ENCODE measurements at places on chromosomes 2 and 18. TPM values are rescaled to one million over a fixed set of nuclear protein-coding genes. Genes with fewer than 3 reads are reported as not detected.

DNA sequence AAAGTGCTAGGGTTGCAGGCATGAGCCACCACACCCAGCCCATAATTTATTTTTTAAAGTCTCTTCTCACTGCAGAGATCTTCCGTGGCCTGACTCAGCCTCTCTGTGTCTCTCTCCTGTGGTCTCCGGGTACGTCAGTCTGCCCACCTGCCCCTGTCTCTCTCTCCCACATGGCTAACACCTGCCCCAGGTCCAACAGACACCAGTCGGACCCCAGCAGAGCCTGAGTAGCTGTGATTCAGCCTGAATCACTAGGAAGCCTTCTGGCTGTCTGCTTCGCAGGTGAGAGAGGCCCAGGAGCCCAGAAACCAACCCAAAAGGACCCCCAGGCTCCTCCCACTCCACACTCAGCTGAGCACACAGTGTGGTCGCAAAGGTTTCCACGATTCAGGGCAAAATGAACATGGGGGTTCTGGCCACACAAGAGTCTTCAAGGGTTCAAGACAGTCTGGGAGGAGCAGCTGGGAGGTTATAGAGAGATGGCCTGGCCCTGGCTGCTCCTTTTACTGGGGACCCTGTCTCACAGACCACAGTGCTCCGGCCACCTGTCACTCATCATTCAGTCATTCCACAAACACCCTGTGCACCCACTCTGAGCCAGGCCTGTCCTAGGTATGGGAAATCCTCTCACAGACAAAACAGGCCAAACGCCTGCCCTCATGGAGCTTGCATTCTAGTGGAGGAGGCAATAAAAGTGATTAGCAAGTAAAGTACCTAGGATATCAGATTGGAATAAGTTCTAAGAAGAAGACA lies 8.6 kb downstream of the RUFY4 start:
- ATAC-seq = no peak

DNA sequence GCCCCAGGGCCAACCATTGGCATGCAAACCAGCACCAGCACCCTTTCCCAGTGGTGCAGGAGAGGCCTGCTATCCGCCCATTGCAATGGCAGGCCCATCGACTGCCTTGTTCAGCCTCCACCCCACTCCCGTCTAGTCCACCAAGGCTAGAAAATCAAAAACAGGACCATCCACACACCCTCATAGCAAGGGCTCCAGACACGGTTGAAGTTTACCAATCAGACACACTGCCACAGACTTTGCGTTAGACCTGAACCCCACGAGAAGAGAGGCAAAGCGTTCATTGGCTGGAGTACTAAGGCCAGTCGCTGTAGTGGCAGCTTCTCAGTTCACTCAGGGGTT lies 95.3 kb upstream of the TEX51 start:
- ATAC-seq = no peak

SPIRE1 gene
- total RNA-seq = 5.0 TPM

VWC2L gene
- not detected for total RNA-seq

SERPINB12 gene
- not detected for total RNA-seq

- ATAC-seq = no peak
Measured at GRCh38 chr2:70779491-70779890, 11.0 kb downstream of the FIGLA start.

- no peak for ATAC-seq
Measured at GRCh38 chr2:49105506-49105905, 48.8 kb downstream of the FSHR start.

- no peak for ATAC-seq
Measured at GRCh38 chr2:216761133-216761532, 65.8 kb upstream of the IGFBP5 start.

RNF125 gene
- total RNA-seq = 14.5 TPM

IL36B gene
- total RNA-seq = not detected

GRCh38 chr18:832085-832681 lies 20.1 kb upstream of the YES1 start:
- ATAC-seq = peak; percentile 48

GRCh38 chr2:32402091-32402490 lies 45.3 kb downstream of the BIRC6 start:
- ATAC-seq = no peak

GRCh38 chr2:119788752-119789151 lies 29.0 kb downstream of the PTPN4 start:
- no peak for ATAC-seq

DNA sequence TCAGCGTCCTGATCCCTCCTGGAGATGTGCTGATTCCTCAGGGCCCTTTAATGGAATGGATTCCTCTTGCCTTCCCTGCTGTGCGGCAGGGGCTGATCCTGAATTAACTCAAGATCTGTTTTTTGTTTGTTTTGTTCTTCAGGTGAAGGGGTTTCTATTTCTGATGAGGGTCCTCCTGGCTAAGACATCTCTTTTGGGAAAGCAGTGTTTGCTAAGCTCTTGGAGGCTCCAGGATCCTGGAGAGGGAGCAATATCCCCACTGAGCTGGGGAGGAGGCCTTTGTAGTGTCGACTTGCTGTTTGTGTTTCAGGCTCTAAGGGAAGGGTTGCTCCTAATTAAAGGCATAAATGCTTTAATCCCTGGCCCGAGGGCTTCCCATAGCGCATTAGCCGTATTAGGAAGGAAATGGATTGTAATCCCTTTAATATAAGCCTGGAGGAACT lies 65.3 kb upstream of the FOXI3 start:
- ATAC-seq = no peak

GRCh38 chr2:53753041-53753440 lies 14.6 kb upstream of the CHAC2 start:
- ATAC-seq = peak; percentile 56

SKA1 gene
- total RNA-seq = 42.9 TPM

SLC14A1 gene
- 1.1 TPM for total RNA-seq

GRCh38 chr18:32208577-32208976 lies 18.7 kb downstream of the MEP1B start:
- ATAC-seq = no peak

GRCh38 chr2:140975237-140975636 lies 1155.6 kb downstream of the LRP1B start:
- no peak for ATAC-seq

CTAGE1 gene
- total RNA-seq = not detected

MOCOS gene
- total RNA-seq = 0.19 TPM

PIGN gene
- 32.3 TPM for total RNA-seq

DNA sequence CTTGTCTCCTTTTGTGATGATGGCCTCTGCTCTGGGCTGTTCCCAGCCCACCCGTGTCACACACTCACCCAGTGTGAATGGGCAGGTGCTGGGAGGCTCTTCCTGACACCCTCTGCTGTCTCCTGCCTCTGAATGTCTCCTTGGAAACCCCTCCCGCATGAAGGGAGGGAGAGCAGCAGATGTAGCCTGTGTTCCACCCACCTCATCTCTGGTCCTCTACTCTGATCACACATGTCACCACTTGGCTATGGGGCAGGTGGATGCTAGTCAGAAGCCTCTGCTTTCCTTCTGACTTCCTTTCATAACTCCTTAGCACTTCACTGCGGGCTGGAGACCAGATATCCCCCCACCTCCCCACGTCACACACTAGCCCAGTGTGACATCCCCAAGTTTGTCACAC lies 23.9 kb downstream of the EFR3B start:
- ATAC-seq = no peak

GRB14 gene
- total RNA-seq = not detected

GRCh38 chr2:32136097-32136496 lies 29.6 kb upstream of the SLC30A6 start:
- ATAC-seq = no peak

ARPC2 gene
- 679 TPM for total RNA-seq

EFHD1 gene
- 0.71 TPM for total RNA-seq

GKN1 gene
- total RNA-seq = not detected

- no peak for ATAC-seq
Measured at GRCh38 chr18:51164761-51165281, 32.7 kb downstream of the MEX3C start.

ANKRD36C gene
- total RNA-seq = 74.0 TPM

GRCh38 chr2:167510071-167510759 lies 621.9 kb downstream of the XIRP2 start:
- no peak for ATAC-seq

DNA sequence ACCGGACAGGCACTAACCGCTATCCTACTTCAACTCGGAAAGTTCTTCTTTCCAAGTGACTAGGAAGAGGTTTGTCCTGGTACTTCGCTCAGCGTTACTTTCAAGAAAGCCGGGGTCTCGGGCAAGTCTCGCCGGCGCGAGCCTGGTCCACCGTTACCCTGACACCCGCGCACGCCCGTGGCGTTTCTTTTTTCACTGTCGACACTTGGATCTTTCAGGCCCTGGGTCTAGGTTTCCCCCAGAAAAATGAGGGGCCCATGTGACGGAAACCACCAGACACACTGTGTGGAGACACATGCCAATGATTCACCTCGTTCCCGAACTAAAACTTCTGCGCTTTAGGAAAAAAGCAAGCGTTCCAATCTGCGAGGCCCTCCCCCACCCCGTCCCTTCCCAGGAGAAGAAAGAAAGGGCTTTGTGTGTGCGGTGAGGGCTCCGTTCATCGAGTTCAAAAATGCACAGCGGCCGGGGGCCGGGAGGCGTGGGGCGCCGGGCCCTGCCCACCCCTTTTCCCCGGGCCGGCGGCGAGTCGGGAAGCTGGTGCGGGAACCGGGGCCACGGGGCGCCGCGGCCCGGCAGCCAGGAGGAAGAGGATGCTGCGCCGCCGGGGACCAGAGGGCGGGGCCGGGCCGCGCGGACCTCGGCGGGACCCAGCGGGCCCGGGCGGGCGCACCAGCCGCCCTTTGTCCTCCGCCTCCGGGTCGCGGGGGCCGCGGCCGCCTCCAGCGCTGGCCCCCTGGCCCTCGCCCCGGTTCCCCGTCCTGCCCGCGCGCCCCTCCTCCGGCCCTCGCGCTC lies 2.6 kb downstream of the ZNF521 start:
- no peak for ATAC-seq

DNA sequence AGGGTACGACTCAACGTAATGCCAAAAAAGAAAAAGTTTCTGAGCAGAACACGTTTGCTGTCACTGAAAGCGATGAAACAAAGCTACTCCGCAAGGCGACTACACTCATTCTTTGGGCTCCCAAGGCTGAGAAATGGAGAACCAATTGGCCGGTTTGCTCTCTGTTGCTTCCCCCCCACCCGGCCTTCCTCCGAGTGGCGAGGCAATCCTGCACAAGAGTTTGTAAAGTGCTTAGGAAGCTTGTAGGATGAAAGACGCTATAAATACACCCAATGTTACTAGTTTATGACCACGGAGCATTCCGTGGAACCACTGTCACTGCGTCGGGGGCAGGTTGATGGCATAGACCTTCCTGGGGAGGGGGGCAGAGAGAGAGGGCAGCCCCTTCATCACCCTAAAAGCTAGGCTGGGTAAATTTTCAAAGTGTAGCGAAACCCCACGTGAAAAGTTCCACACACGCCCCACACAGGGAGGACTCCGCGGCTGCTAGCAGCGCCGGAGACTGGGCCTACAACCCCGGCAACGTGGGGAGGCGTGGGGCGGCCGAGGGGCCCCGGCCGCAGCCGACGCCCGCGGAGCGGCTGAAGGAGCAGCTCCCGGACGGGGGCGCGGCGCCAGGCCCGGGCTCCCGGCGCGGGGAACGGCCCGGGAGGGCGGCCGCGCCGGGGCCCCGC lies 915 bp downstream of the CUL3 start:
- ATAC-seq = no peak

- no peak for ATAC-seq
Measured at GRCh38 chr2:42754021-42754775, 9.7 kb downstream of the OXER1 start.

- ATAC-seq = no peak
Measured at GRCh38 chr2:127568128-127568527, 32.6 kb downstream of the MYO7B start.

DSC3 gene
- not detected for total RNA-seq

GRCh38 chr2:2569306-2569705 lies 238.2 kb upstream of the MYT1L start:
- no peak for ATAC-seq

DNA sequence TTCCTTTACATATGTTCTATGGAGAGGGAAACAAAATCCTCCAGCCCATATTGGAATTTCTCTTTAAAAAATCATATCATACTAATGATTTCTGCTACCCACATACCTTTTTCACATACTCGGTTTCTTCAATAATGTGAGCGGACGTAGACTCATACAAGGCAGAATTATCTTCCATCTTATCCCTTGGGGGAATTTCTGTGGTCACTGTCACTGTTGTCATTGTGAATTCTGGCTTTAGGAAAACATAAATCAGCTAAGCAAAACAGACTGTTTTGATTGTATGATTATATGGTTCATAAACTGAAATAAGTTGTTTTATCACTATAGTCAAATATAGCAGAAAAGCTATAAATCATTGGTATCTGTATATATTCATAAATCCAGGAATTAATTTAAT lies 16.7 kb downstream of the CCDC68 start:
- ATAC-seq = no peak

ZNF892 gene
- total RNA-seq = 2.9 TPM

GRCh38 chr2:239287461-239287860 lies 113.4 kb downstream of the HDAC4 start:
- ATAC-seq = no peak

MAL gene
- total RNA-seq = 65.9 TPM

GRCh38 chr2:66548422-66548821 lies 113.5 kb downstream of the MEIS1 start:
- no peak for ATAC-seq

GRCh38 chr2:177604271-177605065 lies 211.9 kb downstream of the AGPS start:
- ATAC-seq = no peak

- peak; percentile 11 for ATAC-seq
Measured at GRCh38 chr2:197516393-197516761, 511 bp downstream of the MOB4 start.
